ENCODE measurements at places on chromosomes 13 and 19.

DNA sequence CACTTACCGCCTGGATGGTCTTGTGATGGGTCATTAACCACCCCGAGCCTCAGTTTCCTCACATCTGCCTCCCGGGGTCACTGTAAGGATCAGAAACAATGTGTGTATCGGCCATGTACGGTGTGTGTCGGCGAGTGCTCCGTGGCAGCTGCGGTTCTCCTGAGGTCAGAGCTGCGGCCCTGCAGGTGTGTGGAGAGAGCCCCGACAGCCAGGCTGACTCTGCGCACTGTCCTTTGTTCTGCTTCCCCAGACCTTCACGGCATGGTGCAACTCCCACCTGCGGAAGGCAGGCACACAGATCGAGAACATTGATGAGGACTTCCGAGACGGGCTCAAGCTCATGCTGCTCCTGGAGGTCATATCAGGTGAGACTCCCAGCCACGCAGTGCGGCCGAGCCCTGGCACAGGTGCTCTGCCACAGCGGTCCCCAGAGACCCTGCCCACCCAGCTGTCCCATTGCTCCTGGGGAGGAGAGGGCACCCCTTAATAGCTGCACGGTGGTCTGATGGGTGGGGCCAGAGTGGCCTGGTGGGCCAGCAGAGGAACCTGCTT is 43.8 kb downstream of the CAPN12 start:
- DNase-seq: no peak

- no peak for DNase-seq
Observed at GRCh38 chr13:97005625-97006262, 11.5 kb upstream of the OXGR1 start.

- DNase-seq: peak; percentile 4
Observed at GRCh38 chr13:44191504-44192171, 182.0 kb upstream of the SERP2 start.

DNA sequence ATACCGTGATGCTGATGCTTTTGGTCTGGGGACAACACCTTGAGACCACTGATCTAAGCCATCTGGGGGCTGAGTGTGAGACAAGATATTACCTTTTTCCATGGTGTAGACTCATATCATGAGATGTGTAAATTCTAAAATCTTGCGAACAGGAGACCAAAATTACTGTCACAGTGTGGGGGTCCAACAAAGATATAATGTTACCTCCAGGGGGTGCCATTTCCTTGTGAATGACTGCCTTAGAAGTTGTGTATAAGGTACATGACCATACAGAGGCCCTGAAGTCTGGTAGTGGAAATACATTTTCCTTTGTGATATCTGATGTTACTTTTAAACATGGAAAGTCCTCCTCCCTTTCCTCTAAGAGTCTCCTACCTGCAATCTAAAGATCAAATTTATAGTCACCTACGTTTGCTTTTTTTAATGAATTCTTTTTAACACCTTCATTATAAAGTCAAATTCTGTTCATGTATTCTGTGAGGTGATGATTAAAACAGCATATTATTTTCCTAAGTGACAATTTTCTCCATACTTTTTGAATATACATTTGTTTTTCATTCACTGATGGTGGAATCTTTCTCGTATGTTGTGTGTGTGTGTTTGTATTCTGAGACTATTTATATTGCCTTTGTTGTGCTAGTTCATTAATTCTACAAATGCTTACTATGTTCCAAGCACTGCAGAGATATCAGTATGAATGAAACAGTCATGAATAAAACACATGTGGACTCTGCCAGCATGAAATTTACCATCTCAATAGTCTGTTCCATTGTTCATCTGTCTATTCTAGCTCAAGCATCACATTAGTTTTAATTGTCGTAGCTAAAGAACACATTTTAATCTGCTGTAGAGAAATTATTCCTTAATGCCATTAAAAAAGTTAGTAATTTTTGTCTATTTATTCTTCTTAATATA is 113.7 kb downstream of the RFC3 start:
- no peak for DNase-seq

GRCh38 chr19:14558370-14559066 is 13.3 kb downstream of the NDUFB7 start:
- DNase-seq: no peak
